Forelimb muscle (tissue), 1 donor: ENCODE measurements at places on chromosomes 1 and 21. TPM values are rescaled to one million over a fixed set of nuclear protein-coding genes. Genes with fewer than 3 reads are reported as not detected.

DNA sequence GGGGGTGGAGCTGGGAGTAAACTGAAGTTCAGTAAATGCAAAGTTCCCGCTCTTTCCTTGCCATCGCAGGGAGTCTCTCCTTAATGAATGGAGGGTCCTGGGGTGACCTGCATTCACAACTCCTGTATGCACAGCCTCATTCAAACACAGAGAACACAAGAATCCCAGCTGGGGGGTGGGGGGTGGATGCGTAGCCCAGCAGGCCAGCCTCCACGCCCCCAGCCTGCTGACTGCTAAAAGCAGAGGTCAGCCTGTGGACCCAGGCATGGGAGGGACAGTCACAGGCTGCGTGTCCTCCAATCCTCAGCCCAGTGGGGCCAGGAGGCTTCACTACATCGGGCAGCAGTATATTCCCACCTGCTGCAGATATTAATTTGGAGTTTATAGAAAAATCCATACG, 263.1 kb downstream of the GRIK3 start:
- DNase-seq = no peak

- DNase-seq = no peak
Measured at GRCh38 chr1:150165622-150166612, 16.2 kb downstream of the PLEKHO1 start.

DNA sequence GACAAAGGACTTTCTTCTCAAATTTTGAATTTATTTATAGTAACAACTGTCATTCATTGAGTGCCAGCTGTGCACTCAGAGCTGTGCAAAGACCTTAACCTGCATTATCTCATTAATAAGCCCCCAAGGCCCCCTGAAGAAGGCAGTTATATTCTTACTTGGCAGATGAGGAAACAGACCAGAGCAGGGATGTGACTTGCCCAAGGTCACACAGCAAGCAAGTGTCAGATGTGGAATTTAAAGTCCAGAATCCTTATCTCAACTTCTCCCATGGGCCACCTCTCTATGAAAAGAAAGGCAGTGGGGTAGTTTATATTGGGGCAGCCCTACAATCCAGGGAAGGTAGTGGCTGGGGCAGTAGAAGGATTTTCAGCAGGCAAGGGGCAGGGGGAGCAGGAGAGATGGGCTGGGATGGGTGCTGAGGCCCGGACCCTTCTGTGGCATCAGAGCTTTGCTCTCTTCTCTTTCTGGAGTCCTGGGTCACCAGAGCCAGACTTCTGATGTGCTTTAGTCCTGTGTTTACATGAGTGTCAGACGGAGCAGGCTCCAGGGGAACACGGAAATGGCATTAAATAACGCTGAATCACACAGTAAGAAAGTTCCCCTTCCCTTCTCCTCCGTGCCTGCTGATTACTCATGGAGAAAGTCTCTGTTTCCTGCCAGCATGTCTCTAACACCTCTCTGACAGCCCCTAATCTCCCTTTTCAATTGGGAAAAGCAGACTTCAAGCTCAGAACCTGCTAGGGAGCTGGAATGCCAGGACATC, 39.5 kb downstream of the EPHB2 start:
- DNase-seq = no peak

DNA sequence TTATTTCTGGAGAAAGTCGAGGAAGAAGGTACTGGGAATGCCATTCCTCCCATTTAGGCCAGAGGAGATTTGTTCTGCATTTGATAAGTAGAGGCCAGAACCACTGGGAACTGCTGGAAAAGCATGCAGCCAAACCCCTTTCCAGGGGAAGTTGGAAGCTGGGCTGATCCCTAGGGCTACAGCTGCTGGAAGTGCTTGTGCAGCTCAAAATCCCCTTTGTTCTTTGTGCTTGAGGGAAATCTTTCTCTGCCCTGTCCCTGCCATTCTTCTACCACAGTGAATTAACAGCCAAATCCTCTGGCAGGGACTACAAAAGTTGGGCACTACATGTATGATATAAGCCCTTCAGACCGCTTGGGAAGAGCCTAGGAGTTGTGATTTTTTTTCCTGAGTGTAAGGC, 734.1 kb downstream of the LRRIQ3 start:
- DNase-seq = no peak

- no peak for DNase-seq
Measured at GRCh38 chr21:42120101-42120902, 49.2 kb downstream of the UMODL1 start.

- peak; percentile 39 for DNase-seq
Measured at GRCh38 chr1:55301912-55302311, 86.7 kb upstream of the USP24 start.

Gene NEK7
- 34.7 TPM for polyA plus RNA-seq

Gene RAP1GAP
- polyA plus RNA-seq = 1.7 TPM

Gene OR2T29
- polyA plus RNA-seq = not detected
